ENCODE measurements at places on chromosomes 1 and 21. TPM values are rescaled to one million over a fixed set of nuclear protein-coding genes. Genes with fewer than 3 reads are reported as not detected.

Gene NFASC
- 40.6 TPM for total RNA-seq

Gene C1orf94
- not detected for total RNA-seq

Gene NUP210L
- total RNA-seq: 0.13 TPM

Gene KRTAP10-2
- not detected for total RNA-seq

Gene RNF115
- 27.7 TPM for total RNA-seq

Gene TFF2
- total RNA-seq: not detected

Gene DISP1
- 8.0 TPM for total RNA-seq

Gene TMEM52
- 0.82 TPM for total RNA-seq

Gene ZFP69
- 2.5 TPM for total RNA-seq

Gene SERPINC1
- 0.21 TPM for total RNA-seq

Gene WNT9A
- 0.80 TPM for total RNA-seq

Gene B4GALT2
- 35.5 TPM for total RNA-seq

Gene RAB7B
- total RNA-seq: 4.5 TPM

Gene LENEP
- total RNA-seq: not detected

Gene AADACL4
- not detected for total RNA-seq

Gene MX2
- total RNA-seq: 7.7 TPM

Gene COL9A2
- total RNA-seq: 1.2 TPM

Gene EFNA3
- total RNA-seq: 1.4 TPM

Gene GIPC2
- total RNA-seq: 3.1 TPM

Gene HPCAL4
- 0.58 TPM for total RNA-seq

Gene SHE
- total RNA-seq: 13.5 TPM

Gene NMNAT2
- 33.8 TPM for total RNA-seq

Gene EVA1C
- 52.8 TPM for total RNA-seq

Gene CD1B
- total RNA-seq: not detected

Gene KPRP
- total RNA-seq: not detected

Gene YRDC
- 5.6 TPM for total RNA-seq

Gene RGS4
- total RNA-seq: 5.1 TPM

Gene TTLL7
- total RNA-seq: 19.1 TPM

Gene CLDN17
- not detected for total RNA-seq
